ENCODE measurements at places on chromosomes 5 and 9.

DNA sequence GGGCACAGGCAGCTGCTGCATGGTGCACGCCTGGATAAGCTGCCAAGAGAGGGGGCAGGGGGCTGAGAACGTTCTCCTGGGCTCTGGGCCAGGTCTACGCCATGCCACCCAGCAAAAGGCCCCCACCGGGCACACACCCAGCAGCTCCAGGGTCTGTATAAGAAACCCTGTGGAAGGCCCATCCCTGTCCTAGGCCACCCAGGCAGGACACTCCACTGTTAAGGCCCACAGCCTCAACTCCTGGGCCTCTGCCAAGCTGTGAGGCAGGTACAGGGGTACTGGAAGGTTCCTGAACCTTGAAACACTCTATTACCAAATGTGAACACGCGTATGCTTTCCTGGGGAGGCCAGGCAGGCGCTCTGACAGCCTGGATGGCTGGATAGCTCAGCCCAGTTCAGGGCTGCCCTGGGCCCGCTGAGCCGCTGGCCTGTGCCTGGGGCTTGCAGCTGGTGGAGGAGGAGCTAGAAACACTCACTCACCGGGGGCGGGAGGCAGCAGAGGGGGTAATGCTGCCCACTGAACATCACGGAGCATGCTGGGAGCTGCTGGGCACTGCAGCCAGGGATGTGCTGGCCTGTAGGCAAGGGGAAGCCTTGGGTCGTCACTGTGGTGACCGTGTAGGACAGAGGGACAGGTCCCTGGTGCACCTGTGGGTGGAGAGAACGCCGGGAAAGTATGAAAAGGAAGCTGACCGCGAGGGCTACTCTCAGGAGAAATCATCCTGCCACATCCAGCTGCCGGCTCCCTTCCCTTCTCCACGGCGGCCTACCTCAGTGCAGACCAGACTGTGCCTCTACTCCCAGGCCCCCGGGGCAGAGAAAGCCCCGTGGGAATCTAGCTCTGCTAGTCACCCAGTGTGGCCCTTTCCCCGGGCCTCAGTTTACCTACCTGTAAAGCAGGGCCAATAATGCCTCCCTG lies 6.0 kb downstream of the RNF44 start:
- DNase-seq = no peak

DNA sequence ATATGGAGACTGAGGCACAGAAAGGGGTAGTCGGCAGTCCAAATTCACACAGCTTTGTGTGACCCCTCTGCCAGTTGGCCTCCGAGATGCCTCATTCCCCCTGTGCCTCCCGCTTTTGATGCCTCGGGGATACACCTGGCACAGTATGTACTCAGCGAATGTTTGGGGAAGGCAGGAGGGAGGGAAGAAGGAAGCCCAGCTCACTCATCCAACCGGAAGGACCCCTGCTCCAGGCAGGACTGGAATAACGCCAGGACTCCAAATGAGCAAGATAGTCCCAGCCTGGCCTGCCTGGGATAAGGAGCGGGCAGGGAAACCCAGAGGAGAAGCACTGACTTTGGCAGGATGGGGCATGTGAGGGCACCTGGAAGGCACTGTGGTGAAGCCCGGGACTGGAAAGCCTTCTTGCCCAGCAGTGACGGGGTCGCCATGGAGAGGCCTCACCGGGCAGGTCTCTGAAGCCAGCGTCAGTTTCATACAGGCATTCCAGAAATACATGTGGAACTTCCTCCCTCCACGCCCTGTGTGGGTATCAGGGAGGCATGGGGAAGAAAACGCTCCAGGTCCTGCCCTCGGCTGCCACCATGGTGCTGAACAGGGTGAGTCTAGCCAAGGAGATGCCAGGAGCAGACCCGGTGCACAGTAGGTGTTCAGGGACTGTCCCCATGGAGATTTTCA lies 20.3 kb downstream of the LMX1B start:
- DNase-seq = no peak

- DNase-seq = no peak
These were observed 57.8 kb upstream of the AKNA start for GRCh38 chr9:114445616-114446015.

GRCh38 chr9:36802201-36802920 lies 229.7 kb downstream of the MELK start:
- no peak for DNase-seq

- peak; percentile 49 for DNase-seq
These were observed 19.2 kb downstream of the SIL1 start for GRCh38 chr5:139178935-139179334.

GRCh38 chr5:55692509-55692908 lies 19.6 kb downstream of the SLC38A9 start:
- no peak for DNase-seq

- DNase-seq = no peak
These were observed 155.4 kb downstream of the GOLPH3 start for GRCh38 chr5:32018476-32019436.

DNA sequence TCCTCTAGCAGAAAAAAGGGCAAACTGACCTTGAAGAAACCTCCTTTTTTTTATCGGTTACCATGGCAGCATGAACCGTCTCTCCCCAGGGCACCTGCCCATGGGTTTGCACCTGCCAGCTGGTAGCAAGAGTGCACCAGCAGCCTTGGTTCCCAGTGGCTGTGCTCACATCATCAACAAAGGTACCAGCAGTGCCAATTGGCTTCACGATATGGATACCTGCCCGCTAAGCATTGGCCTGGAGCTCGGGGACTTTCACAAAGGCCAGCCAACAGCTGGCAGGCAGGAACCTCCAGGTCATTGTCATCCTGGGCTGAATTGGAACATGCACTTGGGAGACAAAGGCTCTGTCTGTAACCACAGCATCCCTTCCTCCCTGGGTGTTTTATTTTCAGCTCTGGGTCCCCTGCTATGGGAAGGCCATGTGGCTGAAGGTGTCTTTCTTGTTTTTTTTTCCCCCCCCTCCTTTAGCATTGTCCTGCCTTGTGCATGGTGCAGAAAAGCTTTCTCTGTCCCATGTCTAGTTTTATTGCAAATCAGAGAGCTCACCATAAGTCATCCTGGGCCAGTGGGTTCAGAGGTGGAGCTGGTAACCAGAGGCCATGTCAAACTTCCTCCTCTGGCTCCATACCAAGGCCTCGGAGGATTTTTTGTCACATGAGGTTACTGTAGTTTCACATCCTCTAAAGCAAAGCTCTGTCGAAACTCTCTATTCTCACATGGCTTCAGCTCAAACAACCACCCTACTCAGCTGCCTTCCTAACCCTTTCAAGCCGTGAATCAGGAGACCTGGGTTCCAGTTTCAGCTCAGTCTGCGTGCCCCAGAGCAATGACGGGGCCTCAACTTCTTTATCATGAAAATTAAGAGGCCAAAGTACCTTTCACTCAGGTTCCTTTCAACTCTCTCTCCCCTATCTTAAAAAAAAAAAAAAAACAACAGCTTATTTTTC lies 145.5 kb upstream of the MAP3K1 start:
- no peak for DNase-seq

DNA sequence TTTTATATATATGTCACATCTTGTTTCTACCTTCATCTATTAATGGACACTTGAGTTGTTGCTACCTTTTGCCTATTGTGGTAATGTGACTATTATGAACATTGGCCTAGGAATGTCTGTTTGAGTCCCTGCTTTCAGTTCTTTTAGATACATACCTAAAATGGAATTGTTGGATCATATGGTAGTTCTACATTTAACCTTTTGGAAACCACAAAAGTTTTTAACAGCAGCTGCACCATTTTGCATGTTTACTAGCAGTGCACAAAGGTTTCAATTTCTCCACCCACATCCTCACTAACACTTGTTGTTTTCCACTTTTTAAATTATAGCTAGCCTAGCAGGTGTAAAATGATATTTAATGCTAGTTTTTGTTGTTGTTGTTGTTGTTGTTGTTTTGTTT lies 88.4 kb downstream of the GALNT10 start:
- DNase-seq = no peak

DNA sequence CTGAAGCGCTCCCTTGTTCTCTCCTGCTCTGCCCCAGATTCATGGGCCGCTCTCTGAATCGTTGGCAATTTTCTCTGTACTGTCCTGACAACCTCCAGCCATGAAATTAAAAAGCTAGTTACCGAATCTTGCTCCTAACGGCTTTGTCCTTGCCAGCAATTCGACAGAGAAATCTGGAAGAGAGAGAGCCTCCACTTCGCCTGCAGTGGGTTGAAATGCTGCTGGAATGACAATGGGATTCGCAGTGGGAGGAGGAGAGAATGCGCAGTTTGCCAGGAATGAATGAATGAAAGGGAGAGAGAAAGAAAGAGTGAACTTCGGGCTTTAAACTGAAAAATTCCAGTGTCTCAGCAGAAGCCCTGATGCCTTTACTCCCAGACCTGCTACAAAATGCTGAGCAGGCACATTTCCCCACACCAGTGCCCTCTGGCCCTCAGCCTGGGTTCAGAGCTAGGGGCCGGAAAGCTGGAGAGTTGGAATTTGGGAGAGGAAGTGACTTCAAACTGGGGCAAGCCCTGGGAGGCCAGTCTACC lies 11.5 kb upstream of the BOD1 start:
- peak; percentile 41 for DNase-seq

DNA sequence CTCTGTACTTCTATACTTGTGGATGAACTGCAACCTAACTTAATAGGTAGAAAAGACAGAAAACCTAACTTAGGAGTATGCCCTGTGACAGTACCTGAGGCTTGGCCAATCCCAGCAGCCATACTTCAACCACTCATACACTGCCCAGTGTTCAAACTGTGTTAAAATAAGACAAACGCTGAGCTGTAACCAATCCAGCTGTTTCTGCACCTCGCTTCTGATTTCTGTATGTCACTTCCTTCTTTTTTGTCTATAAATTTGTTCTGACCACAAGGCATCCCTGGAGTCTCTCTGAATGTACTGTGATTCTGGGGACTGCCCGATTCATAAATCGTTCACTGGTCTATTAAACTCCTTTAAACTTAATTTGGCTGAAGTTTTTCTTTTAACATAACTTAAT lies 41.4 kb downstream of the AUH start:
- DNase-seq = no peak

GRCh38 chr9:14706530-14707140 lies 13.4 kb upstream of the ZDHHC21 start:
- DNase-seq = no peak

DNA sequence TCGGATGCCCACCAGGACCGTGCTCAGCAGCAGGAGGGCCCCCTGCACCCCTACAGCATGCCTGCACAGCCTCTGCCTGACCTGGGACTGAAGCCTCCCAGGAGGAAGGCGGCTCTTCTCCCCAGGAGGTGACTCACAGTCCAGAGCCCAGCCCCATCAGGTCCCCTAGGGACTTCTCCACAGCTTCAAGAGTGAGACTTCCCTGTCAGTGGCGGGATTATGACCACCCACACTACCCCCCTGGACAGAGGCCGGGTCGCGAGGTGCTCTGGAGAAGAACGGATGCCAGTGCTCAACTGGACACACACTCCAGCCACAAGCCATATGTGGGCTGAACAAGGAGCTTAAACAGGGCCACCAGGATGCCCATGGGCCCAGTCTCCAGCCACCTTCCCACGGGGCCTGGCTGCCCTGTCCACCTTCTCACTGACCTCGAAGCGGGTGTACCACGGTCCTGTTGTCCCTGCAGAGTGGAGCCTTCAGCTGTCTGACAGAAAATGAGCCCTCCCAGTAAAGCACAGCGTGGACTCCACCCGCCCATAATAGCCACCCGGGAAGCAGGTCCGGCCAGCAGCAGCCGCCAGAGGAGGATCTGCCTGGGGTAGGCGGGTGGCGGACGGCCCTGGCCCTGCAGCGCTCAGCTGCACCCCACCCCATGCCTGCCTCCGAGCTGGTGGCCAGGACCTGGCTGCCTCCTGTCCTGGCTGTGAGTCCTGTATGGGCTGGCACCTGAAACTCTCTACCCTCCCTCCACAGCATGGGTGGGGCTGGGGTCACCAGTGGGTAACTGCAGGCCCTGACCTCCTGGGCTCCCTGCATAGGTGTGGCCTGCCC lies 54.7 kb downstream of the SEMA4D start:
- DNase-seq = no peak

DNA sequence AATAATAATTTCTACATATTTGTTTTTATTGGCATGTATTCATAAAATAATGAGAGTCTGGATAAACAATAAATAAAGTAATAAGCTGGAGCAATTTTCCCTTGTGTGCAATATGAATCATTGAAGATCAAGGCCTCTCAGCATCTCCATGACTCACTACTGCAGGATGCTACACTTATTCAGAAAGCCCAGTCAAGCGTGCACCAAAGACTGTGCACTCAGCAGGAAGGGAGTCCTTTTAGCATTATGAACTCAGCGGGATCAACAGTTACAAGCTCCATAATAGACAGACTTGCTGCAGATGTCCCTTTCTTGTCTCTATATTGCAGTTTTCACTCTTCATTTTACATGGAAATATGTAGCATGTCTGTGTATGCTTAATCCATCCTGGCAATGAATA lies 485.3 kb downstream of the CDH9 start:
- DNase-seq = peak; percentile 62

DNA sequence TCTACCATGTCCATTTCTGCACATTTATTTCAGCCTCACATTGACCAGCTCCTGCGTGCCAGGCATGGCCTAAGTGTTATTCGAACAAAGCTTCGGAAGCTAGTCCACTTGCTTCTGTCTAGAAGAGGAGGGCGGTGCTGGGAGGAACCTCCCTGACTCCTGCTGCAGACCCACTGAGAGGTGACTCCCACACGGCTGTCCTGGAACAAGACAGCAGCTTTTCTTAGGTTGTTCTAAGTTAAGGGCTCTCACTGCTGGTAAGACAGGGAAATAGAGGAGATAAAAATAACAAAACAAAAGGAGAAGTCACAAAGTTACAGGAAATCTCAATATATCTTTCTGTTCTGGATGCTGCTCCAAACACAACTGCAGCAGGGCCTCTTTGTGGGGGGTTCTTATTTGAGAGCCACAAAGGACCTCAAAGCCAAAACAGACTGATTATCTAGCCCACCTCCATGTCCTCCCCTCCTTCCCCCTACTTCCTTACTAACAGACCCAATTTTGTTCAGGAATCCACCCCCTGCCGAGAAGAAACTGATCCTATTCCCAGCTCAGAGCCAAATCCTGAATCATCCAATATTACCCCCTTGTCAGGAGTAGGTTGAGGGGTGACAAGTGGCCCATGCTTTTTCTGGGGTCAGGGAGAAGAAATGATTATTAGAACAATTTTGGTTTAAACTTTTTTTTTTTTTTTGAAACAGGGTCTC lies 28.4 kb upstream of the KCNIP1 start:
- DNase-seq = peak; percentile 51

- DNase-seq = no peak
These were observed 30.2 kb downstream of the SREK1 start for GRCh38 chr5:66174338-66174737.

DNA sequence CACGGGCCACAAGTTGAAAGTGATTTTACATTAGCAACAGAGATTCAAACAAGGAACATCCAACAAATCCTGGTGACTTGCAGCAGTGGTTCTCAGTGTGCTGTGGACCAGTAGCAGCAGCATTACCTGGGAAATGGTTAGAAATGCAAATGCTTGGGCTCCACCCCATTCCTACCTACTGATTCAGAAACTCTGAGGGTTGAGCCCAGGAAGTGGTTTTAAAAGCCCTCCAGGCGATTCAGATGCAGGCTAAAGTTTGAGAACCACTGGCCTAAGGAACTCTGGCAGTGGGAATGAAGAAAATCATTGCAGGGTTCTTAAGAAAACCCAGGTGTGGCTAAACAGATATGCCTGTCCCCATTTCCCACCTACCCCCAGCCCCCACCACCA lies 398.8 kb downstream of the ENC1 start:
- DNase-seq = no peak

- no peak for DNase-seq
These were observed 137.2 kb upstream of the SMARCA2 start for GRCh38 chr9:1877951-1878350.

All from neural progenitor cell (in vitro differentiated cells).